ENCODE measurements at places on chromosomes 12 and 14.

- no peak for DNase-seq
Measured at GRCh38 chr12:132070298-132070697, 73.8 kb downstream of the DDX51 start.

- peak; percentile 94 for DNase-seq
Measured at GRCh38 chr12:43306066-43306465, 245.9 kb downstream of the ADAMTS20 start.

DNA sequence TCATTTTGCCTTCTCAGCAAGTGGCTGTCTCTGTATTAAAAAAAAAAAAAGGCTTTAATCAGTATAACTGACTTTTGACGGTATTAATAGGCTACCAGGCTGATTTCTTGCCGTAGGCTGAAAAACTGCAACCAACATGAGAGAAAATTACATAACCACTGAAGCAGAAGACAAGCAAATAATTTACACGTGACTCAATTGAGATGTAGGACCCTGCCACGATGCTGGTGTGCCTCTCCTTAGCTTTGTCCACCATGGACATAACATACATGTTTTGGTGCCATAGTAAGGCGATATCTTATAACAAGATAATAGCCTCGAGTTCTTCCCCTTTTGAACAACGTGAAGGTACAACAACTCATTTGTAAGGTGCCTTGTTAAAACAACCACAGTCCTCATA lies 88.7 kb upstream of the GRIP1 start:
- no peak for DNase-seq

DNA sequence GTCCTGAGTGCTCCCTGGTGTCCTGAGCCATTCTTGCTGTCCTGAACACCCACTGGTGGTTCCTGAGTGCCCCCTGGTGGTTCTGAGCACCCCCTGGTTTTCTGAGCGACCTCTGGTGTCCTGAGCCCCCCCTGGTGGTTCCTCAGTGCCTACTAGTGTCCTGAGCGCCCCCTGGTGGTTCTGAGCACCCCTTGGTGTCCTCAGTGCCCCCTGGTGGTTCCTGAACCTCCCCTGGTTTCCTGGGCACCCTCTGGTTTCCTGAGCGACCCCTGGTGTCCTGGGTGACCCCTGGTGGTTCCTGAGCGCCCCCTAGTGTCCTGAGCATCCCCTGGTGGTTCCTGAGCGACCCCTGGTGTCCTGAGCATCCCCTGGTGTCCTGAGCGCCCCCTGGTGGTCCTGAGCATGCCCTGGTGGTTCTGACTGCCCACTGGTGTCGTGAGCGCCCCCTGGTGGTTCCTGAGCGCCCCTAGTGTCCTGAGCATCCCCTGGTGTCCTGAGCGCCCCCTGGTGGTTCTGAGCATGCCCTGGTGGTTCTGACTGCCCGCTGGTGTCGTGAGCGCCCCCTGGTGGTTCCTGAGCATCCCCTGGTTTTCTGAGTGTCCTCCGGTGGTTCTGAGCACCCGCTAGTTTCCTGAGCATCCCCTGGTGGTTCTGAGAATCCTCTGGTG lies 473.1 kb downstream of the TMEM121 start:
- no peak for DNase-seq

DNA sequence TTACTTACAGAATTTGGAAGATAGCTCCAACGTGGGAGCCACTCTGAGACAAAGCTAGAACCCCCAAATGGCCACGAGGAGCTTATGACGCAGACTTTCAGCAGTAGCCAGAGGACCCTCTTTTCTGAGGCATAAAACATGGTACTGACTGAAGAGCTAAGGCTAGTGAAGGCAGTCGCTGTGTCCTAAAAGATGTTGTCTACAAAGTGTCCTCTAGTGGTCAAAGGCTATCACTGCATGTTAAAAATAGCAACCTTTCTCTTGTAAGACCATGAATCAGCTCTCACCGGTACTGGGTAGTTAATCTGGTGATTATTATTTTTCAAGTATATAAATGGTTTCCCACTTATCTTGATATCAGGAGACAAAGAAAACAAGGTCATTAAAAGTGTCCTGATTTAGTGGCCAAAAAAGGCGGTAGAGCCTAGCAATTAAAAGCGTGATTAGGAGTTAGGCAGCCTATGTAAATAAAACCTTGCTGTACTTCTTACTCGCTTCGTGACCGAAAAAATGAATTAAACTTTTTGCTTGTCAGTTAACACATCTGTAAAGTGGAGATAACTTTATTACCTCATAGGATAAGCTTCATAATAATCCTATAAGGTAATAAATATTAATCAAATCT lies 47.0 kb upstream of the LGR5 start:
- peak; percentile 70 for DNase-seq

GRCh38 chr12:19277711-19278110 lies 148.2 kb downstream of the PLEKHA5 start:
- DNase-seq, result no peak

DNA sequence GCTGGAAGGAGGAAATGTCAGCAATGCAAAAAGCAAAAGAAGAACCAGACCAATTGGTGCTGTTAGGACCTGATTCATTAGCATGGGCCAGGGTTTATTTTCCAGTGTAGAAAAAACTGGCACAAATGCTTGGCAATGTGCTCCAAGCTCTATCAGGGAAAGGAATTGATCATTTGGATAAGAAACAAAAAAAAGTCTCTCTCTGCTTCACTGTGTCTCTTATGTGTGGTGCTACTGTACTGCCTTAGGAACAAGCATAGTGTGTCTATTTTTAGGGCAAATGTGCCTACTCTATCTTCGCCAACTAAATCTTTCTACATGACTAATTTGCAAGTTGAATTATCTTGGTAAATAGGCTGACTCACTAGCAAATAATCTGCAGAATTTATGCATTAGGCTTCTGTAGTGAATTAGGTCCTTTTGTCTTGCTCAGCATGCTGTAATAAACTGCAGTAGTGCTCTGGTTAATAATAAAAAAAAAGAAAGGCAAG lies 236.7 kb downstream of the MDGA2 start:
- DNase-seq, result peak; percentile 66

- peak; percentile 97 for DNase-seq
Measured at GRCh38 chr14:69038455-69039287, 59.6 kb upstream of the ACTN1 start.

- no peak for DNase-seq
Measured at GRCh38 chr14:104331871-104332605, 193.7 kb downstream of the KIF26A start.

DNA sequence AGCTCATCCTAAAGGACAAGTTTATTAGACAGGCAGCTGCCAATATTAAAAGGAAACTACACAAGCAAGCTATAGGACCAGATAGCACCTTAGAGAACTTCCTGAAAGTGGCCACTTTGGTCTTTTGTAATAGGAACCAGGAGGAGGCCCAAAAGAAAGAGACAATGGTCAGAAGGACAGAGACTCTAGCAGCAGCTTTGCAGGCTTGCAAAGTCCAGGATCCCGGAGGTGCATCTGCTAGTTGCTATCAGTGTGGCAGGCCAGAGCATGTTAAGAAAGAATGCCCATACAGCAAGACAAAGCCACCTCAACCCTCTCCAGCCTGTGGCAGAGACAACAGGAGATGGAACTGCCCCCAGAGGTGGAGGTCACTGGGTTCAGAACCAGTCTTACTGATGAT lies 23.4 kb downstream of the APOBEC1 start:
- DNase-seq, result no peak

GRCh38 chr12:19030603-19031002 lies 98.9 kb upstream of the PLEKHA5 start:
- no peak for DNase-seq

GRCh38 chr14:69300601-69301221 lies 40.8 kb downstream of the GALNT16 start:
- no peak for DNase-seq

DNA sequence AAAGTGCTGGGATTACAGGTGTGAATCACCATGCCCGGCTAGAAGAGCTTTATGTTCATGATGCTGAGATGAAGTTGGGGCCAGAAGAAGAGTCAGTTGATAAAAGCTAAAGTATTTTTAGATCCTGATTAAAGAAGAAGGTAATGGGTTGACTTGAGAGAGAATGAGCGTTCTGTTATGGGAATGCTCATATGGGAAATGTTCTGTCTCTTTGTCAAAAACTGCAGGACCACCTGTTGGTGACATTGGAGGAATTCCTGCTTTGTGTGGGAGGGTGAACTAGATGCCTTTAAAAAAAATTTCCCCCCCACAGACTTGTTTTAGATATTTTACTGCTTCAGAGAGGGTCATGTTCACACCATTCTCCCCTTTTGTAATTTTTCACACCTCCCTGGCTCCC lies 6.7 kb downstream of the WDR20 start:
- DNase-seq, result no peak

GRCh38 chr14:104894331-104895206 lies 29.5 kb downstream of the CEP170B start:
- no peak for DNase-seq

- peak; percentile 83 for DNase-seq
Measured at GRCh38 chr12:132170094-132170636, 25.9 kb downstream of the NOC4L start.

DNA sequence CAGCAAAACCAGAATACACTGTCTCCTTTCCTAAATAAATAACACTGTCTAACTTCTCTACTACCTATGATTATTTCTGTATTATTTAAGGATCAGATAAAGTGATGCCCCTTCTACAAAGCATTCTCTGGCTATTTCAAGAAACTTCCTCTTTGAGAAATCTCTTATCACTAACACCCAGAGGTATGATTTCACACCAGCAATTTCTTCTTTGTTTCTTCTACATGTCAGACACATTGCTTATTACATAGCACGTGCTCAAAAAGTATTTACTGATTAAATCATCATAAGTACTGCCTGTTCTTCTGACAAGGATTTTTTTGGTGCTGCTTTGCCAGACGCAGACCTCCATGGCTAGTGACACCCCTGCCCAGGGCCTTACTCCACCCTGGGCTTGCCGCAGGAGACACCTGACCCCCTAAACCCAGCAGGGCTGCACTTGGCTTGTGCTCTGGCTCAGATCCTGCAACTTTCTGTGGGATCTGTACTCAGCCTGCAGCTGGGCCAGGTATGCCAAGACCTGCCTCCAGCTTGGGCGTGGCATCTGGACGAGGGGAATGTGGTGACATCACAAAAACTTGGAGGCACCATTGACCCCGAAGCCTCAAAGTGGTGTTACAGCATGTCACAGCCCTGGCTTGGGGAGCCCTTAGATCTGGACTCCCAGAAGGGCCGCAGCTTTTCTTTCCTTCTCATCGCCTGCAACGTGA lies 15.4 kb upstream of the HIGD1C start:
- no peak for DNase-seq

- peak; percentile 51 for DNase-seq
Measured at GRCh38 chr14:57486767-57487379, 6.8 kb downstream of the CCDC198 start.

DNA sequence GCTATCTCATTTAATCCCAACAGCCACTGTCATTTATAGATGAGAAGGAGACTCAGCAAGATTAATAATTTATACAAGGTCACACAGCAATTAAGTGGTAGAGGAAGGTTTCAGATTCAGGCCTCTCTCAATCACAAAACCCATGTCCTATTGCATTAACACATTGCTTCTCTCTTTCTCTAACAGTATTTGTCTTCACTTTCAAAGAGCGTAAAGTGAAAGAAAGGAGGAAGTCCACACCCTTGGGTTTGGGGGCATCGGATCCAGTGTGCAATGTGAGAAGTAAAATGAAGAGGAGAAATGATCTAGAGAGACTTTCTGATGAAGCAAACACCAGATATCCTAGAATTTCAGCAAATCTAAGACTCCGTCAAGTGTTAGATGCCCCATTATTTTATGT lies 7.0 kb upstream of the VRK1 start:
- no peak for DNase-seq

DNA sequence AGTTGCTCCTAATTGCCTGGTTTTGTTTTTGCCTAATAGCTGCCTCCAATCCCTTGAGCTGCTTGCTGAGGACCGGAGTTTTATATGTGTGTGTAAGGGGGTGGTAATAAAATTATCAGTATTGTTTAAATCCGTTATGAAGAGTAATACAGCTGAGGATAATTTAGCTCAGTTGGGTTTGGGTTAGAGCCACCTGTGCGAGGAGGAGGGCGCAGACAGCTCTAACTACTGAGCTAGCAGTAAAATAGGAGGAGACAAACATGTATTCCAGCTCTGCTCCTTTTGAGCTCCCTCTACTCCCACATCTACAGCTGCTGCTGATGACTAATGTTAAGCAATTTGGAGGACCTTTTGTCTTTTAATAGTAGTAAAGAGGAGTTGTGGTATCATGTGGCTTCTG lies 61.5 kb downstream of the SPATS2 start:
- peak; percentile 62 for DNase-seq

DNA sequence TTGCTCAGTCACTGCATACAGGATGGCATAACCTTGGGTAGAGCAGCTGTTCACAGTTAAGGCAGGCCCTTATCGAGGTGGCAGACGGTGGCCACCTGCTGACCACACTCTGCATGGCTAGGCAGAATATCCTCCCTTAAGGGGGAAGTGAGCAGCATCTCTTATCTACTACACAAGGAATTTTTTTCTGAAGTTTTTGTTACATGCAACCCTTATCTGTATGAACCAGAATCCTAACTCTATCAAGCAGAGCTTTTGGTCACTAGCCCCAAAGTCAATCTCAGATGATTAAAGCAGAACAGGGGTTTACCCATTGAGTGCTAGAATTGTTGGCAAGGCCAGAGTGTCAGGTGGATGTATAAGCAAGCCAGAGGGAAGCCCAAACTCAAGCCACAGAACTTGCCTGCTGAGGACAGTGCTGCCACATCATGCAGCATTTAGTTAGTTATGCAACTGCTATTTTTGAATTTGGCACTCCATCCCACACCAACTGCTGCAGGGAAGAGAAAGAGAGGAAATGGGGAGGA lies 192.8 kb downstream of the TBX5 start:
- DNase-seq, result no peak

DNA sequence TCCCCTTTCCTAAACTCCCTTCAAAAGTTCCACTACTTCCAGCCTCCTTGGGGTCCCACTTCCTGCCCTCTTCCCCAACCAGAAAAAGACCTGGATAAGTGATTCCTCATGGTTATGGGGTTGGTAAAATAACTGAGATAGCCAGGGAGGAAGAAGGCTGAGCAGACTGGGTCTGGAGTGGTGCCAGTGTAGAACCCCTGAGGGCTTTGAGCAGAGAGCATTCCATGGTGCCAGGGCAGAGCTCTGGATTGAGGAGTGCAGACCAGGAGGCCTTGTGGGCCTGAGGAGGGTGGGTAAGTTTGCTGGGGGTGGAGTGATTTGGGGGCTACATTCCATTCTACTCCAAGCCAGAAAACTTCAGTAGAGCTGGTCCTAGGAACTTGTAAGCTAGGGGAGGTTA lies 9.5 kb upstream of the CISTR start:
- DNase-seq, result no peak
